ENCODE measurements at places on chromosomes 4 and X.

DNA sequence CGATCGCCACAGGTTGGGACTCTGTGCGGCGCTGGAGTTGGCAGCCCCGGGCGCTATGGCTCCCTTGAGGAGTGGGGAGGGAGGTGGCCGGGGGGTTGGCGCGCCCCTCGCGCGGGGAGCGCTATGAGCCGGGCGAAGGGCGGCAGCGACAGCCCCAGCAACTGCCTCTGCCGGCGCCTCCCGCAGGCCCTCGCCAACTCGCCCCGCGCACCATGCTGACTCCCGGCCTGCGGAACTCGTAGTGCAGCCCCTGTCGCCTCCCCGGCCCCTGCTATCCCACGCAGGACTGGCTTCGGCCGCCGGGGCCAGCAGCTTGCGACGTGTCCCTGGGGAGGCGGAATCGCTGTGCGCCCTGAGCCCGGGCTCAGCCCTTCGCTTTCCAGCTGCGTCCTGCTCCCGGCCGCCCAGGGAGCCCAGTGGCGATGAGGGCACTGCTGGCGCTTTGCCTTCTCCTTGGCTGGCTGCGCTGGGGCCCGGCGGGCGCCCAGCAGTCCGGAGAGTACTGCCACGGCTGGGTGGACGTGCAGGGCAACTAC lies 415 bp downstream of the SHISA3 start:
- DNase-seq: no peak

DNA sequence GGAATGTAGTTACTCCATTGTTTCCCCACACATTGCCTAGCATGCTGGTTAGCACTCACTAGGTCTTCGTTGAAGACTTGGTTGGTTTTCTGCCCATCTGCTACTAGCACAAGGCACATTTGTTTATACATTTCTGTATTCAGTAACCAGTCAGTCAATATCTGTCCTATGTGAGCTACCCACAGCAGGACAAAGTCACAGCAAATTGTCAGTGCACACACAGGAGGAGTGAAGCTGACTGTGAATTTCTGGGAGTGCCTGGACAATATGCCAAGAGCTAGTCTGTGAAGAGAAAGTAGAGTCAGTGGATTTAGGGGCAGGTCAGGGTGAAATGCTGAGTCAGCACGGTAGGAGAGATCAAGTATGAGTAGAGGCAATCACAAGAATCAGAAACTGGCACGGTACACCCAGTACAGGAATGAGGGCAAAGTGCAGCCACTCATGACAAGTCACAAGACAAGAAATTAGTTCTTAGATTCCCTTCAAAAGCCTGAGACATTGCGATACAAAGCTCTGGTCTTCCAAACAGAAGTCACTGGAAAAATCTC lies 1049.8 kb upstream of the POU3F4 start:
- DNase-seq: no peak

GRCh38 chr4:78764498-78764961 lies 11.6 kb upstream of the BMP2K start:
- no peak for DNase-seq

DNA sequence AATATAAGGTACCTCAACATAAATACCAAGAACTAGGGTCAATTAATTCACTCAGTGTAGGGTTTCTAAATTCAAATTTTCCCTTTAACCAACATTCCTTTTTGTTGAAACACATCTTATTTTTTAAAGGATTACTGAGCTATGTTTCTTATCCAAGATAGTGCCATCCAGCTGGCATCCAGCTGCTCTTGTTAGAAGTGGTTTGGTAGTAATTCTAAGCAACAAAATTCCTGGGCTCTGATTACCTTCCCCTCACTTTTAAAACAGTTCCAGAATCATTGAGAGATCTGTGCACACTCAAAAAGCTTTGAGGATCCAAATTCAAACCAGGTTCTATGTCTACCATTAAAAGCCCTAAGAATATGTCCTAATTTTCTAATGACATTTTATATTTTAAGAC lies 583.7 kb downstream of the TRIML1 start:
- DNase-seq: no peak

DNA sequence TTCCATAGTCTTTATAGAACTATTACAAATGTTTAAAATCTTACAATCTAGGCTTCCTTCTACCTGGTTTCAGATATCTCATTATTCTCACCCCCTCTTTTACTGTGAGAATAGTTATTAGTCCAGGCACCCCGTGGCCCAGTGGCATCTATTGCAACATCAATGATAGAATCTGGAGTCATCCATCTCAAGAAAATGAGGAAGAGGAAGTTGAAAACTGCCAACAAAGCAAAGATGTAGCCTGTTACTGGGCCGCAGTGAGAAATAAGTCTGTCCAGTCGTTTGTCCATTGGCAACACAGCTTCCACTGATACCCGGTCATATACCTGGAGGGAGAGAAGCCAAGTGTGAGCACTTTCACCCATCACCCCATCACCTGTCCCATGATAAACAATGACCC lies 6.0 kb upstream of the ASB11 start:
- no peak for DNase-seq

GRCh38 chrX:28550331-28550872 lies 36.8 kb upstream of the IL1RAPL1 start:
- DNase-seq: no peak

- DNase-seq: no peak
Measured at GRCh38 chrX:63735882-63736281, 49.1 kb downstream of the ARHGEF9 start.

GRCh38 chrX:121958886-121959285 lies 911.5 kb downstream of the GLUD2 start:
- no peak for DNase-seq

GRCh38 chrX:65273152-65273551 lies 261.4 kb downstream of the LAS1L start:
- no peak for DNase-seq

DNA sequence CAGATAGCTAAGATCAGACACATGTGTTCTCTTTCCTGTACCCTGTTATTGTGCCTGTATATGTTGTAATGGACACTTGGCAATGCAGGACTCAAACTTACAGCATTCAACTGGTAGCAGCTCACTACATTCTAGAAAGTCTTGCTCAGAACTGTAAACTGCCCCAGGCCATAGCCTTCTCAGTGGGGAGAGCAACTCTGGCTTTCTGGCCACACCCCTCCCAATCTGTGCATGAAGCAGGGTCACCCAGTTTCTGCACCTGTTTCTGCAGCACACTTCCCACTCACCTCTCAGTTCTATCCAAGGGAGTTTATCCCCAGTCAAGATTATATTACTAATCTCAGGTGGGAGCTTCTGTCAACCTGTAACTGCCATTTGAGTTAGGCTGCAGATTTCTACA lies 38.9 kb upstream of the TBX22 start:
- DNase-seq: no peak

DNA sequence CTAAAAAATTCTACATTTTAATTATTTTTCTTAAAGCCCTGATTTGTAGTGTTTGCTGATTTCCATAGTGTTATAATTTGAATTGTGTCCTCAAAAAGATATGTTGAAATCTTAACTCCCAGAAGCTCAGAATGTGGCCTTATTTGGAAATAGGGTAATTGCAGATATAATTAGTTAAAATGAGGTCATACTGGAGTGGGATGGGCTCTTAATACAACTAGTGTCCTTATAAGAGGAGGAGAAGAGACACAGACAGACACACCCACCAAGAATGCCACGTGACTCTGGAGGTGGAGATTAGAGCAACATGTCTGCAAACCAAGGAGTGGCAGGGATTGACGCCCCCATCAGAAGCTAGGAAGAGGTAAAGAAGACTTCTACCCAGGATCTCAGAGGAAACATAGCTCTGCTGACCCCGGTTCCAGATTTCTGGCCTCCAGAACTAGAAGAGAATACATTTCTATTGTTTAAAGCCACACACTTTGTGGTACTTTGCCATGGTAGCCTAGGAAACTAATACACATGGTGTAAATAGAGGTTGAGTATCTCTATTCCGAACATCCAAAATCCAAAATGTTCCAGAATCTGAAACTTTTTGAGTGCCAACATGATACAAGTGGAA lies 70.5 kb upstream of the IRF2 start:
- no peak for DNase-seq

DNA sequence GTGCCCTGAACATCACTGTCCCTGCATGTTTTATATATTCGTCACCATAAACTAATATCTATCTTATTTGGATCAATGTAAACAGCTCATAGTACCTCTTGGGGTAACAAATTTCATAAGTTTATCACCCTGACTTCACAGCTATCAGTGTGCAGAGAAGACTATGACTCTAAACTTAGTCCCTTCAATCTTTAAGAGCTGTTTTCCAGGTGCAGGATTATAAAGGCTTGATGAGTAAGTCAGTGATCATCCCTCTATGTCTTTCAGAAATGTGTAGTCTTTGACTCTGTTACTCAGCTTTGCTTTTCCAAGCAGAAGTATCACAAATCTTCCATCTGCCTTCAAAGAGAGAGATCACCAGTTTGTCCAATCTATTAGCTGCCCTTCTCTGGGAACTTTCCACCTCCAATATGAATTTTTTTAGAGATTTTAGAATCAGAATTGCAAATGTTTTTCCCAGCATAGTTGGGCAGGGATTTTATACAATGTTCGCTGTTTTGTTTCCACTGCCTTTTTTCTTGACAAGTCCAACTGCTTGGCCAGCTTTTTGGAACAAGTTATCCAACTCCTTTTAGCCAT lies 45.1 kb upstream of the TSPAN7 start:
- no peak for DNase-seq

DNA sequence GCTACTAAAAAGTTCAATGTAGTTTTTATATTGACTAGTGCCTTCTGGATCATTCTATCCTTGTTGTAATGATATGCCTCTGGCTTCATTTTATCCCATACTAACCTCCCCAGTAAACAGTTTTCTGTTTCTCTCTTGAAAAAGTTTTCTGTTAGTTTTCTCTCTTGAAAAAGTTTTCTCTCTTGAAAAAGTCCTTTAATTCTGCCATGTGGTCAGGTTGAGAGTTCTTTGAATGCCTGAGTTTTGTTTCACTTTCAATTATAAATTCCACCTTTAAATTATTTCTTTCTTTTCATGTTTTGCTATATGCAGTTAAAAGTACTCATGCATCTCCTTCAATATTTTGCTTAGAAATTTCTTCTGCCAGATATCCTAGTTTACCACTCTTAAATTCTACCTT lies 1139.6 kb downstream of the STPG2 start:
- DNase-seq: no peak

DNA sequence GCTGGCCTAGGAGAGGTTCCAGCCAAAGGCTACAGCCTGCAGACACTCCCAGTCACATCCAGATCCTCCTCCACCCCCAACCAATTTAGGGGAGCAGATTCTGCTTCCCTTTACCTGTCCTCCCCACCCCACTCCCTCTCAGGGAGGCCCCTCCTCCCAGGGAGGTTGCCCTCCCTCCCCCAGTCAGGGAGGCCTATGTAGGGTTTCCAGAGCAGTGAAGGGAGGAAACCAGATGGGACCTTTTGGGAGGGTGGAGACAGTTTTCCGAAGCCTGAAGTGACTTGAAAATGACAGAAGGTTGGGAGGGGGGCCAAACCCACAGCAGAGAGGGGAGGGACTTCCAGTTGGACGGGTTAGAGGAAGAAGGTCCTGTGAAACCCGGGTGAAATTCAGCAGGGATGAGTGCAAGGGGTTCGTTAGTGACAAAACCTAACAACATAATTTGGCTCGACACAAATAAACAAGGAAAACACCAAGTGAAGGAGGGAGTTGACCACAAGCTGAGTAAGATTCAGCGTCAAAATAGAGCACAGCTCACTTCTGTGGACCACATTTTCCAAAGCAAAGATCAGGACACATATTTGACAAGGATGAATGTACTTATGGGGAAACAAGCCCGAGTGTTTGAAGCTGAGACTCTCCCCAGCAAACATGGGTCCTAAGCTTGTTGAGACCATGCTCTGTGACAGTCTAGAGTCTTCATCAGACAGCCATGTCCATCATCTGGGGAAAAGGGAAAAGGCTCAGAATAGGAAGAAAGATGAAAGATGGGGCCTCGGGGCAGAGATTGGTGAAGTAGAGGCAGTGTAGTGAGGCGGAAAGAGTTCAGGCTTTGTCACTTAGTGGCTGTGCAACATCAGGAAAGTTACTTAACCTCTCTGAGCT lies 46.4 kb downstream of the PRPS1 start:
- peak; percentile 36 for DNase-seq

DNA sequence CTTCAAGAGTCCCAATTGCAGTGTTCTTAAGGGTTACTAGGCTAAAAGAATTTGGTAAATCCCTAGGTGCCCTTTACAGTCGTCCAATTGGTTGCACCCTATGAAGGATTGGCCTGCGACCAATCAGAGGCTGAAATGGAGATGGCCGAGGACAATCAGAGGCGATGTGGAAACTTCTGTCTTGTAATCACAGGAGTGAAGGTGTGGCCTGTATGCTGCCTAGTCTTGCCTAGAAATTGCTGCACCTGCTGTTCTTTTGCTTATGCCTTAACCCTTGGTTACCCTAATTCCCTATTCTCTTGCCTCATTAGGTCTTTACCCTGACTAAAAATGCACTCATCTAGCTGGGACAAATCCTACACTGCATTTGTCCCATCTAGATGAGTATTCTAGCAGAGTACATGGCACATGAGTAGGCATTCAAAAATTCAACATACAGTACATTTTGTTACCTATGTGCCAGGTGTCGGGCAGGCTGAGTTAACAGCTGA lies 1.0 kb upstream of the DCK start:
- DNase-seq: no peak

DNA sequence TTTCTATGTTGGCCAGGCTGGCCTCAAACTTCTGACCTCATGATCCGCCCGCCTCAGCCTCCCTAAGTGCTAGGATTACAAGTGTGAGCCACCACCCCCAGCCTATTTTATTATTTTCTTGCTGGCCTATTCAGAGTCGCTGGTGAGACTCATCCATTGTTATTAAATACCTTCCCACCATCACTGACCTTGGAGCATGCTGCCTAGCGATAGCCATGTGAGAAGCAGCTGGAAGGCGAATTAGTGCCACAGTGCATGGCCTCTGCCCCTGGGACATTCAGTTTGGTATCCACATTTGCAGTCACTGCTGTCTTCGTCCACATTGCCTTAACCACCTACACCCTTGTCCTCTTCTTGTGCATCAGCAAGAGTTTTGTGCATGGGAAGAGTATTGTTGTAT lies 32.4 kb upstream of the NMU start:
- no peak for DNase-seq

DNA sequence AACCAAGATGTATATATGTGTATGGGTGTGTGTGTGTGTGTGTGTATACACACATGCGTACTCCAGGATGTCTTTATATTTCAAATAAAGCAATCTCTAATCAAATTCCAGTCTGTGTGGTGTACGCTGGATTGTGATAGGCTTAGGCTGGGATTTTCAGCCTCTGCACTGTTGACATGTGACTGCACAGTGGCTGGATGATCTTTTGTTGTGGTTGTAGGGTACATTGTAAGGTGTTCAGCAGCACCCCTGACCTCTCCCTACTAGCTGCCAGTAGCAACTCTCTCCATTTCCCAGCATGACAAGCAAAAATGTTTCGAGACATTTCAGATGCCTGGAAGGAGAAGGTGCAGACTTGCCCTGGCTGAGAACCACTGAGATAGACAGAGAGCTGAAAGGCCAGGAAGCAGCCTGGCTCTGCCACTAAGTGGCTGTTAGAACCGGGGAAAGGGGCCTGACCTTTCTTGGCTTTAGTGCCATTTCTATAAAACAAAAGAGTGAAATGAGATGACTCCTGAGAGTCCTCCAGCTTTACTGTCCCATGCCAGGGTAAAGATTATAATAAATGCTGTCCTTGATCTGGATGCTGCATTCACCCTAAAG lies 10.5 kb downstream of the PGM2 start:
- DNase-seq: no peak

Data from effector memory CD4-positive, alpha-beta T cell (primary cell).